ENCODE measurements at places on chromosomes 6 and 20.
A peak's percentile ranks its signal among the peaks of the same experiment; 100 is the strongest.

DNA sequence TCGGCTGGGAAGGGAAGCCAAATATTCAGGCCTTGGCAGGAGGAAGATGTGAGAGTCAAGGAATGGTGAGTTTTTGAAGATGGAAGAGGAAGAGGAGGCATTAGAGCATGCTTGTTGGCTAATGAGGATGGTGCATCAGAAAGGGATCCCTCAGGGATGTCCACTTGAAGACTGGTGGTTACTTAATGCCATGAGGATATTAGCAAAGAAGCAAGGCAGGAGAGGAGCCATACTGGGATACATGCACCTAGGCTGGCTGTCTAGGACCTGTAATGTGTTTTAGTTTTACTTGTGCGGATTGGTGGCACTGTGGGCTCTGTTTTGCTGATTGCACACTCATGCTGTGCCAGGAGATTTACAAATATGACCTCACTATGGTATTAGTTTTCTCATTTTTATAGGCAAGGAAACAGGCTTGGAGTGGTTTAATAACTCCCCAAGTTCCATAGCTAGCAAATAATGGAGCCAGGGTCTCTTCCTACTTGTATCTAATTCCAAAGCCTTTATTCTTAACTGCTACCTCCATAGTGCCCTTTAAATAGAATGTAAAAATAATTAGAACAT, 37.8 kb downstream of the NCOA7 start:
- no peak for DNase-seq

DNA sequence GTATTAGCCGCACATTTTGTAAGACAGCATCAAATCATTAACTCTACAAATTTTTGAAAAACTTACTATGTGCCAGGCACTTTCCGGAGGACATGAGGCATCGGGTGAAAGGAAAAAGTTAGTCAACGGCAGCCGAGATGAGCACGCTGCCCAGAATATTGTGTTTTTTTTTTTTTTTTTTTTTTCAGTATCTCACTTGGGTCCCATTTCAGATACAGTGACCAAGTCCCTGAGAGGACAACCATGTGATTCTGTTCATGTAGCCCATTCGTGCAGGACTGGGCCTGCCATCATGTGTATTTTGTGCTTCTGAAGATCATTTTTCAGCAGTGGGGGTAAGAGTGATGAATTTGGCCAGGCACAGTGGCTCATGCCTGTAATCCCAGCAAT, 1.3 kb downstream of the SLA2 start:
- peak; percentile 59 for DNase-seq

GRCh38 chr20:2136275-2136674, 34.6 kb downstream of the STK35 start:
- no peak for DNase-seq

DNA sequence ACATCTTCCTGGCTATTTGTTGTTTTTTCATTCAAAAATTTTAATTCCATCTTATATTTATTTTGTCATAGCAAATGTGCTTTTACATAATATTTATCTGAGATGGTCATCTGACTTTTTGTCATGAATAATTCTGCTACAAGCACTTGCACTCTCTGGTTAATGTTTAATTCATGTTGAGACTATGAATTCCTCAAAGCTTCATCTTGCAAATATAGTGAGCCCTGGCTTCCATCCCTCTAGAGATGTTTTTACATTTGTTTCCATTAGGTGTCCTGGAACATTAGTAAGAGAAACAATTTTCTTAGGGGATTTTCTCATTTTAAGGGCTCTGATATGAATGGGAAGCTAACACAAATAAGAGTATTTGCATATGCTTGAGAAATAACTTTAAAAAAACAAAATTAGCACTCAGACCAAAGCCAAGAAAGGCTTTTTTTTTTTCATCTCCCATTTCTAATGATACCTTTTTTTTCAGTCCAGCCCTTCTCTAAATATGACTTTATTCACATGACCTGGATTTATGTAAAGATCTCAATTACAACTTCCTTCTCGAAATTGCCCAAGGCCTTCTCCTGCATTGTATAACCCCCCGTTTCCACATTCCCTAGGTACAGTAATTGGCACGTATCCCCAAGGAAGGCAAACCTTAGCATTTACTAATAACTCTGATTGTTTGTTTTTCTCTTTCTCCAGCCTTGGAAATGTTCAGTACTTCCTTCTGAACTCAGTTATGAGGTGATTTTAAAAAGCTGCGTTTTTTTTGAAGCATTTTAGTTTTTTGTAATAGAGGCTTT, 797.0 kb upstream of the GJE1 start:
- DNase-seq = no peak

- no peak for DNase-seq
These were observed 10.3 kb downstream of the AARS2 start for GRCh38 chr6:44302856-44303255.

- peak; percentile 1 for DNase-seq
These were observed 631 bp downstream of the PLCB1 start for GRCh38 chr20:8132484-8133309.

- DNase-seq = no peak
These were observed 980.3 kb upstream of the FLRT3 start for GRCh38 chr20:15317546-15318232.

GRCh38 chr6:138307816-138308730, 69.6 kb upstream of the SMIM28 start:
- DNase-seq = no peak

GRCh38 chr20:20410678-20411077, 42.8 kb downstream of the INSM1 start:
- no peak for DNase-seq

DNA sequence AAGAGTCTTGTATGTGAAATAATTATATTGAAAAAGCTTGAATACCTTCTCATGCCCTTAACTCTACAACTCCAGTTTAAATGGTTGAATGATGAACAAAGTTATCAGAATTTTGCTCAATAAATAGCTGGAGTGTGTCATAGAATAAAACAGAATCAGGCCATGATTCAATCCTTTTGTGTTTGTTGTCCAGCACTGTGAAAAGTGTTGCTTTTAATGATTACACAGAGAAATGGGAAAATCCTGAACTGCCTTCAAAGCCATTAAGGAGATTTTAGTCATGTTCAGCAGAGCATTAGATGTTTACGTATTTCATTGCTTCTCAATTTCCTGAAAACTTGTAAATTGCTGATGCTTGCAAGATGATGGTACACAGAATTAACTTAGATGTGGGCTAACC, 262.9 kb upstream of the BTBD3 start:
- DNase-seq = no peak

DNA sequence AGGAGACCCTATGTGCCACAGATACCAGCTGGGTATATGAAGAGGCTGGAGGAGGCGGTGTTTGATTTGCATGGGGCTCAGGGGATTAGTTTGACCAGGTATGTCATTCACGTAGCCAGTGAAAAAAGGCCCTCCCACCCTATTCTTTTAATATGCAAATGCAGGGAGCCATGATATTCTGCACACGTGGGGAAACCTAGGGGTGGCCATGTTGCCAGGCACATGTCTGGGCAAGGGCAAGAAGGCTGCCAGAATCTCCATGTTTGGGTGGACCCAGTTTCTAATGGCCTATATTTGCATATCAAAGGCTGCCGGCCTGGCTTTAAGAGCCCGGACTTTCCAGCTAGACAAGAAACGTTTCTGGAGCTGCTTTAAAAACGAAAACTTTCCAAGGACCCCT, 60.4 kb downstream of the SOX4 start:
- no peak for DNase-seq

All from stimulated activated CD4-positive, alpha-beta T cell treated with anti-CD3 and anti-CD28 coated beads, Interleukin-2, amount 100 ng/mL, for 4 hours (primary cell).